Cardiac septum (tissue), 1 donor: ENCODE measurements at places on chromosomes 12 and 14. TPM values are rescaled to one million over a fixed set of nuclear protein-coding genes. Genes with fewer than 3 reads are reported as not detected.

DNA sequence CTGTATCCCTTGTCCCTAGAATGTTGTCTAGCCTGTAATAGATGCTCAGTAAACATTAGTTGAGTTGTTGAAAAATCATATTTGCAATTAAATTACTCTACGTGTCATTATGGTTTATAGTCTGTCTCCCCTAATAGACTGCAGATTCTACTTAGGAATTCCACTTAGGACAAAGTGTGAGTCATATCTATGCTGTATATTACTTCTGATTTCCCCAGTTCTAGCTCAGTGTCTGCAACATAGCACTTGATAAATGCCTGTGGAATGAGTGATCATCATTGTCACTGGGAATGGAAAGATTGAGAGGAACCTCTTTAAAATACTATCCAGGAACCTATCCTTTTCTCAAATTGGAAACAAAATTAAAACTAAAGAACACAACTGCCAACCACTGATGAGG is 99.3 kb downstream of the TBX5 start:
- DNase-seq: no peak

DNA sequence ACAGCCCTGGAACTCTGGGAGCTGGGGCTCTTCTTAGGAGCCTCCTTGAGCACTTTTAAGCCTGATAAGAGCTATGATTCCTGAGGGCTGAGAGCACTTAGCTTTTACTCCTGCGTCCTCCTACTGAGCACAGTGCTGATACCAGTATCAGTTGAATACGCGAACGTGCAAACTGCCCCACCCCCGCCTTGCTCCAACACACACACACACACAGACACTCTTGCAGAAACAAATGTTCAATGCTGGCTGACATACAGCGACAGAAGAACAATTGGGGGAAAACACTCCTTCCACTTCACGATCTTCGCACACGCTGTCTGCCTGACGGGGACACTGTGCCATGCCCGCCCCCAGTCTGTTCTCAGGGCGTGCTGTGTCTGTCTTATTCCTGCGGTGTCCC is 57.2 kb upstream of the DLK1 start:
- no peak for DNase-seq

DNA sequence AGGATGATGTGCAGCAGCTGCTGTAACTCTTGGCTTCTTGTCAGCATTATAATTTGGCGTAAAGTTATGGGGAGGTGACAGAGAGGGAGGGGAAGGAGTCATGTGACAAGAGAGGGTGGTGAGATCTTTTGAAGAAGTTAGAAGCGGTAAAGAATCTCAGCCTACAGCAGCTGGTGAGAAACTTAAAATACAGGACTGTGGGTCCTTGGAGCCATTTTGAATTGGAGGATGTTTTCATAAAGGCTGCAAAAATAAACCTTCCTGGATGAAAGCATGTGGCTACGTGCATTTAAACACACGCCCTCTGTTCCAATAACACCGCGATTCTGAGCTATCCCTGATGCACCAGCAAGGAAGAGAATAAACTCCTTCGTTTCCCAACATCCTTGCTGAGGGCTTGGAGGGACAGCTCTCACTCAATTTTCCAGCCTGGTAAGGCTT is 133.7 kb downstream of the TMEM30B start:
- DNase-seq: no peak

The KRT82 gene
- total RNA-seq: not detected

GRCh38 chr12:82648259-82648909 is 38.3 kb upstream of the TMTC2 start:
- DNase-seq: no peak

- no peak for DNase-seq
Observed at GRCh38 chr12:62263232-62263631, 3.0 kb downstream of the USP15 start.

DNA sequence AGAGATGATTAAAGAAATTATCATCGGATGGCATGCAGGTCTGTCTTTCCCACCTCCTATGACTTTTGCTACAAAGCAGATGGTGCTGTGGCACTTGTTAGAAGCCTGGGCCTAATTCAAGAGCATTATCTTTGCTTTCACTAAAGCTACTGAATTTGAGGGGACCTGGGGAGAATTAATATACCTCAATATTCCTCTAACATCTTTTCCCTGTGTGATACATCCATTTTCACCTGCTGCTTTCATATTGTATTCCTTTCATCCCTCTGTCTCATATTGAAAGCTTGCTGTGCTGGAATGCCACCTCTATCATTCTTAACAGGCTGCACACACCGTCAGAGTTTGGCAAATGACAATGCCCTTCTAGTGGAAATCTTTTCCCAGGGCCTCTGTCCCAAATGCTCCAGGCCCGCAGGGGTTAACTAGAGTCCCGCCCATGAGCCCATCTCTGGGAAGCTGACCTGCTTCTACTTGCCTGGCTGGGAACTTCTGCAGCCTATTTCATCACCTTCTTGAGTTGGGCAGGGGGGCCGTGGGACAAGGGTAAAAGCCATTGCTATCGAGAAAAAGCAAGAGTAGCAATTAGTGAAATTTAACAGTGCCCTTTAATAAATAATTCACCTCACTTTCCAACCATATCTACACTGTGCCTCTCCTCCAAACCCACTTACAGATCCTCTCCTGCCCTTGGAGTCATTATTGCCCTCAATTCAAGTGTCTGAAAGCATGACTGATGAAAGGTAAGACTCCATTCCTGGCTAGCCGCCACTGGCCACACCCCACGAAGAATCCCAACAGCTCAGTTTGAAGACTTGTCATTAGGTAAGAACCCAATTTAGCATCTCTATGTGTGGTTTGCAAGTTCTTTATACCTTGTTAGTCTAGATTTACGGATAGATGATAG is 126.7 kb upstream of the BTG1 start:
- no peak for DNase-seq

GRCh38 chr14:55746558-55746957 is 166.6 kb downstream of the KTN1 start:
- no peak for DNase-seq

The SLC2A14 gene
- total RNA-seq: 0.51 TPM

- no peak for DNase-seq
Observed at GRCh38 chr12:80491166-80491565, 47.1 kb downstream of the PTPRQ start.

The OR4E2 gene
- not detected for total RNA-seq

DNA sequence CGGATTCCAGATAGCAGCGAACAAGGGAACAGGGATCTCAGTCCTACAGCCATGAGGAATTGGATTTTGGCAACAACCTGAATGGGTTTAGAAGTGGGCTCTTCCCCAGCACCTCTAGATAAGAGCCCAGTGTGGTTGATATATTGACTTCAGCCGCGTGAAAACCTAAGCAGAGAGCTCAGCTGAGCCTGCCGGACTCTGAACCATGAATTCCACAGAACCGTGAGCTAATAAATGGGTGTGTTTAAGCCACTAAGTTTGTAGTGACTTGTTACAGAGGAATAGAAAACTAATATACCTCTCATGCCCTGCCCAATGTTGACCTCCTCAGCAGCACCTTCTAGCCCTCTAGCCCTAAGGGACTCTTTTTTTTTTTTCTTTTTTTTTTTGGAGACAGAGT is 32.4 kb upstream of the TMED10 start:
- DNase-seq: no peak

The CSRNP2 gene
- total RNA-seq: 30.1 TPM

- no peak for DNase-seq
Observed at GRCh38 chr14:105099778-105100177, 34.5 kb upstream of the GPR132 start.

The TCL1B gene
- total RNA-seq: not detected

- peak; percentile 67 for DNase-seq
Observed at GRCh38 chr12:49863946-49864797, 21.3 kb upstream of the BCDIN3D start.

- no peak for DNase-seq
Observed at GRCh38 chr14:74543771-74544438, 50.3 kb downstream of the ISCA2 start.

The KCNJ8 gene
- 38.0 TPM for total RNA-seq

DNA sequence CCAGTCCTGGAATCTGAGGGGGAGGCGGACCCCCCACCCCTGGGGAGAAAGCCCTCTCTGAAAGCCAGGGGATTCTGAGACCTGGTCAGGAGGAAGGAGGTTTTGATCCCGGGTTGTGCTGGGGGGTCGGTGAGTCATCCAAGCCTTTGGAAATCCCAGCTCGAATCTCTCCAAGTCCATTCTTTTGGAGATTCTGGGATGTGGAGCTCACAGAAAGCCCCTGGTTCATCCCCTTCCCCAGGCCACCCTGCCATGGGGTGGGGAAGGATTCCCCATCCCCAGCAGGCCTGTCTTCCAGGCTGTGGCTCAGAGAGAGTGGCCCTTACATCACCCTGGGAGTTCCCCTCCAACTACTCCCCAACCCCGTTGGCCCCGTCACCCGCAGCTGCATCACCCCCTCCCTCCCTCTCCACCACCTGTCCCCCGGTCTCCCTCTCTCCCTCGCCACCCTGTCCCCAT is 14.3 kb downstream of the EXOC3L4 start:
- no peak for DNase-seq

The ATP5F1B gene
- total RNA-seq: 2,154 TPM

- DNase-seq: no peak
Observed at GRCh38 chr12:64105026-64105425, 117.1 kb downstream of the KICS2 start.

- DNase-seq: no peak
Observed at GRCh38 chr14:72906316-72906715, 12.4 kb upstream of the DPF3 start.

- no peak for DNase-seq
Observed at GRCh38 chr12:65632131-65632855, 192.0 kb upstream of the HMGA2 start.

- no peak for DNase-seq
Observed at GRCh38 chr14:89534902-89535685, 118.1 kb upstream of the FOXN3 start.

The VASH1 gene
- 16.4 TPM for total RNA-seq

The ESRRB gene
- total RNA-seq: 8.7 TPM

The SMCO3 gene
- not detected for total RNA-seq

DNA sequence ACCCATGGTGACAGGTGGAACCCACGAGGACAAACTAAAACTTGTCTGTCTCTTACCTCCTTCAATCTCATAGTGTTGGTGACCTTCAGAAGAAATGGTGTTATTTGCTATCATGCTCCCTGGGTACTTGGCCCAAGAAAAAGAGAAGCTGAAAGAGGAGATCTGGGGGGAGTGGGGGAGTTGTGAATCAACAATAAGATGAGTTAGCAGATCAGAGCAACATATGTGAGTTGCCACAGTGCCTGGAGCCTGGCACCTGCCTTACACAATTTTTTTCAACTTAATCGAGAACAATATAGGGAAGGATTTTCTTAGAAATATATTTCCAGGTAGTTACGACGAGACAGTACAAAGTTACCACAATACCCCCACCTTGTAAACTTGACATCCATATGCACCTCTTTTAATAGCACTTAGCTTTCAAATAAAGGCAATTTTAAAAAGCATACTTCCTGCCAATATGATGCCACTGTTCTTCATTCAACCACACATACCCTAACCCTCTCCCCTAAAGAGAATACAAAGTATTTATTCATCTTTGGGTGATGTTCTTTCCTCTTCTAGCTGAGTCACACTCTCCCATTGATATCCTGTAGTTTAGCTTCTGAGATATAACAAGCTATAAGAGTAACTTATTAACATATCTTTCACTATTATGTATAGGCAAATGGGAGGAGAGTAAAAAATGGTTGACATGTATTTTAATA is 424.1 kb upstream of the OR4E1 start:
- DNase-seq: no peak

DNA sequence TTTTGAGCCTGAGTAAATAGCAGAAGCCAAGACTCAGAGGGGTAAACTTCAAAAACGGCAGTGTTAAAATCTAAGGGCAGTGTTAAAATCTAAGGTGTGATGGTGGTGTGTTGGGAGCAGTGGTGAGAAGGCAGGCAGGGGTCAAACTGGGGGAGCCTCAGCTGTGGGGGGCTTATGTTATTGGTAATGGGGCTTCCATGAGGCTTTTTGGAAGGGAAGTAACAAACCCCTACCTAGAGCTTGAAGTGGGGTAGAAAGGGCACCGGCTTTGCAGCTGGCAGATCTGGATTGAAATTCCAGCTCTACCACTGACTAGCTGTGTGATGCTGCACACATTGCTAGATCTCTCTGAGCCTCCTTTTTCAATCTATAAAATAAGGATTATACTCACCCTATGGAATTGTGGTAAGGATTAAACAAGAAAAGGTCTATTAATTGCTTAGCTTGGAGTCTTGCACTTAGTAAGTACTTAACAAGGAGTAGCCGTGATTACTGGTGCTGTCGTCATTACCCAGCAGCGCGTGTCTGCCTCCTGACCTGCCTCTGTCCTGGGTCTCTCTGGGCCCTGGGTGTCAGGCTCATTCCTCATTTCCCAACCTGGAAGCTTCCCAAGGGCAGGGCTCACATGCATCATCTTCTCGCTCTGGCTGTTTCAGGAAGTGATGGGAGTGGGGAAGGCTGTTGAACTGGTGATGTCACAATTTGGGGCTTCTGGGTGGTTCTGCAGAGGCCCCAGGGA is 18.5 kb upstream of the KRT80 start:
- DNase-seq: peak; percentile 55

DNA sequence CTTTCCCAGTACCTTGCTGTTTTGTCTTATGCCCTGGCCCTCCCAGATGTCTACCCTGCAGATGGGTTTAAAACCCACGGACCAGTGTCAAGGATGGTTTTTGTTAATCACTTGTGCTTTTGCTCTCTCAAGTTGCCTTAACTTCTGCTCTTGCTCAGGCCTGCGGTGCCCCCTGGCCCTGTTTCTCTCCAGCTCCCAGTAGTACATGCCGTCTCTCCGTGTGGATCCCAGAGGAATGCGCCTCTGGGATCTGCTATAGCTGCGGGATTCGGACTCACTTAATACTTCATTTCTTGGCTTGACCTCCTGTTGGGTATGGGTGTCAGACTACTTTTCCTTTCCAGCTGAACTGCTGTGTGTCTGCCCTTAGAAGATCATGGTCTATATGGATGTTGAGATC is 14.5 kb downstream of the PLEKHG3 start:
- DNase-seq: no peak
